ENCODE measurements at places on chromosomes 4 and X.

GRCh38 chr4:61864286-61864685 is 664.2 kb downstream of the ADGRL3 start:
- no peak for DNase-seq

- DNase-seq, result no peak
Observed at GRCh38 chr4:107719207-107719921, 670 bp downstream of the PAPSS1 start.

GRCh38 chrX:23720117-23720677 is 22.9 kb downstream of the ACOT9 start:
- no peak for DNase-seq

DNA sequence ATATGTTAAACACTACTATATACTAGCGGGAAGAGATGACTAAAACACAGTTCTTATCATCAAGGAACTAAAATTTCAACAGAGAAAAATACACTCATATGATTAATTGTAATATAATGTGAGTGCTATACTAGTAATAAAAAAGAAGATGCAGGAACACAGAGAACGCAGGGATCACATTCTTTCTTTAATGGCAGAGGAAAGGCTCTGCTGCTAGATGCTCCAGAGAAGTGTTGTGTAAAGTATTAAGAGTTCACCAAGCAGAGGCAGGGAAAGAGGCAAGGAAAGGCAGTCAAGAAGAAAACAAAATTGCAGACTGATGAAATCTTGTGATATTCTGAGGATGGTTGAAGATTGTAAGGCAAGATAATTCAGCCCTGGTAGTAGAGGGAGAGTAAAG is 394.7 kb downstream of the PDGFC start:
- DNase-seq, result no peak

GRCh38 chr4:165909947-165910346 is 36.9 kb downstream of the TLL1 start:
- no peak for DNase-seq

- no peak for DNase-seq
Observed at GRCh38 chr4:99572527-99573240, 1.9 kb upstream of the MTTP start.

DNA sequence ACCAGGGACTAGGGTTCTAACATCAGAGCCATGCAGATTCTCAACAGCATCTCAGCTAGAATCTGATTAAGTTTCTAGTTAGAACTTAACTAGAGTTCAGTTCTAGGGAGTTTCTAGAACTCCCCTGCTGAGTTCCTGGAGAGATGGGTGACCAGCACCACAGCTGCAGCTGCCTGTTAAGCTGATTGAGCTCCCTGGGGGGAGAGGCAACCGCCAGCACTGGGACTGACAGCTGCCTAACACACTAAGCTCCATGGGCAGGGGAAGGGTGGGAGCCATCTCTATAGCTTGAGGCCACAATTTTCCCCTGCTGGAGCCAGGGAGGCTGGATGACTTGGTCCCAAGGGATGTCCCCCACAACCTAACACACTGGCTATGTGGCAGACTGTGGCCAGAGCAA is 84.2 kb downstream of the CHIC1 start:
- DNase-seq, result no peak

DNA sequence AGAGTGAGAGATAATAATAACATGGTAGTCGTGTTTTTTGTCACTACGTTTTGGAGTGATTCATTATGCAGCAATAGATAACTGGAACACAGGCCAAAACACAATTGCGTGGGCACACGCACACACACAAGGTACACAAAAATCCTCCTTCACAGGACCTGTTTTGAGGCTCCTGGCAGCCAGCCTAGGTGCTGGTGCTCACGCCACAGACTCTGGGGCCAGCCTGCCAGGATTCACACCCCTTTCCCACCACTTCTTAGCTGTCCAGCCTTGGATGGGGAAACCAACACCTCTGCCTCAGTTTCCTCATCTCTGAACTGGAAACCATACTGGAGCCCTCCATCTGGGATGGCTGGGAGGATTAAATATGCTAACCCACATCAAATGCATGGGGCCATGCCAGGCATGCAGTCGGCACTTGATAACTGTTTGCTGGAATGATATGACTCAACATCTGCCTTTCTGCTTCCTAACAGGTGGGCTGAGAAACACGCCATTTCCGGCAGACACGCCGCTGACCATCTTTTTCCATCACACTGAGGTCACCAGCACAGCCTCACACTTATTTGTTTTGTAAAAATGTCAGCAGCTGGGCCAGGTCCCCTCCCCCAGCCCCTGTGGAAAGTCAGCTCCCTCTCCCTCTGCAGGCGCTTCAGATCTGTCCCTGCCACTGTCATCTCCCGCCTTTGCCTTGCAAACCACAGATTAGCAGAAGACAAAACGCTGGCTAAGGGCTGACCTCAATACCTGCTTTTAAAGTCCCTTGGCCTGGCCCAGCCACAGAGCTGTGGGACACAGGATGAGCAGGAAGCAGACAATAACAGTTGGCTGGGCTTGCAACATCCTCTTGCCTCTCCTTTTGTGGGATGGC is 237.5 kb downstream of the BCOR start:
- DNase-seq, result peak; percentile 60

DNA sequence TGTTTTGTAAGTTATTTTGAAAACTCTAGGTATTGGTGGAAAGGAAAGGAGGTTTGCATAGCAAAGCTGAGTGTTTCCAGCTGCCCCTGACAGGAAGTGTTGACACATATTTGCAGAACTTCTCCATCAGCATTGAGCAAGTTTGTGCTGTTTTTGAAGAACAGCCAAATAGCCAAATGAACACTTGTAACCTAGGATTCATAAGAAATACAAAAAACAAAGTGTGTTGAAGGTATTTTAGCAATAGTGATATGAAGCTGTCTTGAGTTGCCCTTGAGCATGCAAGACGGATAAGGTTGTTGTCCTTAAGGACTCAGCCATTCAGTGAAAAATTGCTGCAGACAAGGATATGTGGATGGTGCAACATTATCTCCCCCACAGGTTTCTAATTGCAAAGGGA is 68.3 kb upstream of the PGM2 start:
- no peak for DNase-seq

- no peak for DNase-seq
Observed at GRCh38 chr4:120777459-120777858, 145.1 kb downstream of the PRDM5 start.

DNA sequence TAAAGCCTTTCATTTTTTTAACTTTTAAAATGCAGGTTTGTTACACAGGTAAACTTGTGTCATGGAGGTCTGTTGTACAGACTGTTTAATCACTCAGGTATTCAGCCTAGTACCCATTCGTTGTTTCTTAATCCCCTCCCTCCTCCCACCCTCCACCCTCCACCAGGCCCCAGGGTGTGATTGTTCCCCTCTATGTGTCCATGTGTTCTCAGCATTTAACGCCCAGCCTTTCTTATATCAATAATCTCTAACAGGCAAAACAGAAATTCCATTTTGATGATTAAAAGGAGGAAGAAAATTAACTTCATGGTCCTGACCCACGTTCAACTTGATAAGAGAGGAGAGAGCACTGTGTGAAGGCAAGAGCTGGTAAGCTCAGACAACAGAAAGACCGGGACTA is 75.1 kb downstream of the TSPAN5 start:
- DNase-seq, result no peak

DNA sequence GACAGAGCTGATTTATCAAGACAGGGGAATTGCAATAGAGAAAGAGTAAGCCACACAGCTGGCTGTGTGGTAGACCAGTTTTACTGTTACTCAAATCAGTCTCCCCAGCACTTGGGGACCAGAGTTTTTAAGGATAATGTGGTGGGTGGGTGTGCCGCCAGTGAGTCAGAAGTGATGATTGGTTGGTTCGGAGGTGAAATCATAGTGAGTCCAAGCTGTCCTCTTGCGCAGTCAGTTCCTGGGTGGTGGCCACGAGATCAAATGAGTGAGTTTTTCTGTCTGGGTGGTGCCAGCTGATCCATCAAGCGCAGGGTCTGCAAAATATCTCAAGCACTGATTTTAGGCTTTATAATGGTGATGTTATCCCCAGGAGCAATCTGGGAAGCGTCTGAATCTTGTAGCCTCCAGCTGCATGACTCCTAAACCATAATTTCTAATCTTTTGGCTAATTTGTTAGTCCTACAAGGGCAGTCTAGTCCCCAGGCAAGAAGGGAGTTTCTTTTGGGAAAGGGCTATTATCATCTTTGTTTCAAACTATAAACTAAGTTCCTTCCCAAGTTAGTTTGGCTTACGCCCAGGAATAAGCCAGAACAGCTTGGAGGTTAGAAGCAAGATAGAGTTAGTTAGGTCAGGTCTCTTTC is 44.0 kb upstream of the PPP1R2C start:
- no peak for DNase-seq

DNA sequence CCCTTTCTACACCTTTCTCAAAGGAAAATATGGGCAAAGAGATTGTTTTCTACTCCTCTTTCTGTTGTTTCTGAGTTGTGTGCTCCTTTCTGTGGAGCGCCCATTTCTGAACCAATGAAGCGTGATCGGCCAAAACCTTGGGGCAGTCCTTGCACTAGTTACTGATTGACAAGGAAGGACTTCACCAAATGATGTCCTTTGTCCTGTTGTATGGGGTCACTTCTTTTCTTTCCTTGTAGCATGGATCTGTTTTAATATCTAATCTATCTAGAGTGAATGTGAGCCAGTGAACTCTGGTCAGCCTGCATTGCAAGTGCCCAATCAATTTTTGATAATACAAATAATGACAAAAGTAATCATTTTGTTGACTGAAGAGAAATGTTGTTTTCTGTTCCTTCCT is 94.5 kb downstream of the EGF start:
- no peak for DNase-seq

Measured in stimulated activated CD8-positive, alpha-beta memory T cell treated with anti-CD3 and anti-CD28 coated beads, Interleukin-7, amount 100 ng/mL, for 1 hour (primary cell).